Stimulated activated CD4-positive, alpha-beta T cell treated with anti-CD3 and anti-CD28 coated beads, Interleukin-15, amount 100 ng/mL, for 24 hours (primary cell): ENCODE measurements at places on chromosomes 7 and 10.

DNA sequence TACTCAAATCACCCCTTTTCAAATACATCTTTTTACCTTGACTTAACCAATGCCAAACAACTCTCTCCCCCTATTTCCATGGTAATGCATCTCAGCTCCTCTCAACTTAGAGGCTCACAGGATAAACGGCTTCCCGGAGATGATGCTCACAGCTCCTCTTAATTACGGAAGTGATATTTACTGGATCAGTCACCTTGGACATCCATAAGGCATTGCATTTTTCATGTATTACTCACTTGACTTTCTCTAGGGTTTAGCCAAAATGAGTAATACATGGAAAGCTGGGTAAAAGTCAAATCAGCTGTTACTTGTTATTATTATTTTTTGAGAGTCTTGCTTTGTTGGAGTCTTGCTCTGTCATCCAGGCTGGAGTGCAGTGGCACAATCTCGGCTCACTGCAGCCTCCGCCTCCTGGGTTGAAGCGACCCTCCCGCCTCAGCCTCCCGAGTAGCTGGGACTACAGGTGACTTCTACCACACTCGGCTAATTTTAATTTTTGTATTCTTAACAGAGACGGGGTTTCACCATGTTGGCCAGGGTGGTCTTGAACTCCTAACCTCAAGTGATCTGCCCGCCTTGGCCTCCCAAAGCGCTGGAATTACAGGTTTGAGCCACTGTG, 73.3 kb upstream of the RHEB start:
- DNase-seq = no peak

- DNase-seq = no peak
Measured at GRCh38 chr7:73749931-73750776, 11.6 kb upstream of the ABHD11 start.

- no peak for DNase-seq
Measured at GRCh38 chr10:86291616-86292340, 74.8 kb downstream of the GRID1 start.

- DNase-seq = peak; percentile 43
Measured at GRCh38 chr10:104322416-104322782, 15.9 kb downstream of the ITPRIP start.

DNA sequence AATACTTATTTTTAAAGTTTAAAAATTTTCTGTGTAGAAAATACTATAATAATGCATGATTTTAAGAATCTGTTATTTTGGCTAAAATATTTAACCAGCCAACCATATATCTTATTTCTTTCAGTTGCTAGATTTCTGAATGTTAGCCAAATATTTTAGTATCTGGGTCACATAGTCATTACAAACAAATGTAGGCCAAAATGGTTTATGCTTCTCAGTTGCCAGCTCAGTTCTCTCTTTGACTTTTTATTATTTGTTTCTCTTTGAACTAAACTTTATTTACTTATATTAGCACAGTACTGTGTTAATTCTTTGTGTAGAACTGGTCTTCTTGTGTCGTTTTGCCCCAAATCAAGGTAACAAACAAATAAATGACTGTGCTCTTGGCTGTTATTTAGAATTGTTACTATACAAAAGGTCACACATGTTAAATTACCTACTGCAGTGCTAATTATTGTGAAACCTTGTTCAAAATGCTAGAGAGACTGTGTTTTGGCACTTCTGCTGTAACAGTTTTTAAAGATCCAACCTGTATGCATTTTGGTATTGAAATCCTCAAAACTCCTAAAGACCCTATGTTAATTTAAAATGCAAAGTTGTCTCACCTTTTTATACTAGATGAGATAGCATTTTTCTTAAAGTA, 39.8 kb downstream of the ZEB1 start:
- no peak for DNase-seq

DNA sequence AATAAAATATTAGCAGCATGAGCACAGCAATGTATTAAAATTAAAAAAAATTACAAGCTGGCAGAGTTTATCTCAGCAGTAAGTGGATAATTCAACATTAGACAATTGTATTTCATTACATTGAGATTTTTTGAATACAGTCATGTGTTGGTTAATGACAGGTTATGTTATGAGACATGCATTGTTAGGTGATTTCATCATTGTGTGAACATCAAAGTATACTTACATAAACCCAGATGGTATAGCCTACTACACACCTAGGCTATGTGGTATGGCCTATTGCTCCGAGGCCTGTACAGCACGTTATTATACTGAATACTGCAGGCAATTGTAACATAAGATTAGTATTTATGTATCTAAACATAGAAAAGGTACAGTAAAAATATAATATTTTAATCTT, 29.7 kb downstream of the CCDC6 start:
- DNase-seq = no peak

DNA sequence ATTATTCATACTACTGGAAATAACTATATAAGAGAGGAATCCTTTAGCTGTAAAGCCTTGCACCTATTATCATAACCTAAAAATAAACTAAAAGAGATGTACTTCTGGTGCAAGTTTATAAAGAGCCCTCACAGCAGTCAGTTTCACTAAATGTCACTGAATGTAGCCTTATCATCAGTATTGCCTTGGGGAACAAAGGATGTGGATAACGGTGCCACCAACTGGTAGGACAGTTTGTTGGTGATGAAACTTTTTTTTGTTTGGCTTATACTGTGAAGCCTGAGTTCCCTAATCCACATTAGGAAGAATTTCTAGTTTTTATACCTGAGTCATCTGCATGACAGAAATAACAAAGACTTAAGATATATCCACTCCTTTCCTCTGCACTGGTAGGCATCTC, 117.9 kb upstream of the COL1A2 start:
- DNase-seq = no peak

GRCh38 chr10:97101166-97101940, 84.4 kb downstream of the SLIT1 start:
- DNase-seq = no peak

- no peak for DNase-seq
Measured at GRCh38 chr10:67487906-67488619, 207.9 kb downstream of the CTNNA3 start.

GRCh38 chr10:76743169-76743568, 894.4 kb downstream of the KCNMA1 start:
- no peak for DNase-seq

- no peak for DNase-seq
Measured at GRCh38 chr7:77308792-77309191, 107.4 kb downstream of the GSAP start.

DNA sequence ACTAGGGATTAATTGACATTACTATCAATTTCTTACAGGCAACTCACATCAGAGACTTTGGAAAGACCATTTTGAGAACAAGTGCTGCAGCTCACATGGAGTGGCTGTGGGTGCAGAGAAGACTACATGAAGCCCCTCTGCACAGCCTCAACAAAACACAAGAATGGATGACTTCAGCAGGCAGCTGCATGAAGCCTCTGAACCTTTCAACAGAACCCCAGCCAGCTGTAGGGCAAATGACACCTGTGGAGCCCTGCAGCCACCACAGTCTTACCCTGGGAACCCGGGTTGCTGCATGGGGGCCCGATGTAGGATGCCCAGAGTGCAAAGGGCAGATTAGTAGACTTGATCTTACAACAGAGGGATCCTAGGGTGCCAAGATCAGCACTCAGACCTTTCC, 62.0 kb upstream of the CAMK2B start:
- no peak for DNase-seq

- no peak for DNase-seq
Measured at GRCh38 chr7:132977234-132977633, 104.7 kb downstream of the CHCHD3 start.

GRCh38 chr10:98292971-98293370, 25.0 kb upstream of the LOXL4 start:
- no peak for DNase-seq

- DNase-seq = no peak
Measured at GRCh38 chr10:116748041-116748440, 5.7 kb upstream of the HSPA12A start.

DNA sequence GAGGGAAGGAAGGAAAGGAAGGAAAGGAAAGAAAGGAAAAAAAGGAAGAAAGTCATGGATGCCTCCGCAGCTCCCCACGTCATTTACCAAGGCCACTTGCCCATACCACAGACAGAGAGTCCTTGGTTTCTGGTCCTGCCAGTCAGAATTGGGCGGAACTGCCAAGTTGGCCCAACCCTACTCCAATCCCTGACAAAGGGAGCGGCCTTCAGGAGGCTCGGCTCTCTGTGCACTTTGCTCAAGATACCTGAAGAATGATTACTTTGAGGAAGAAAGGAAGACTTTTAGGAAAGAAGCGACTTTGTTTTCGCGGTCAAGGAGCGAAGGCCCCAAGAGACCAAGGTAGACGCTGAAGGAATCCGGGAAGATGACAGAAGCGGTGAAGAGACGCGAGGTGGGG, 49.1 kb upstream of the FXYD4 start:
- no peak for DNase-seq

DNA sequence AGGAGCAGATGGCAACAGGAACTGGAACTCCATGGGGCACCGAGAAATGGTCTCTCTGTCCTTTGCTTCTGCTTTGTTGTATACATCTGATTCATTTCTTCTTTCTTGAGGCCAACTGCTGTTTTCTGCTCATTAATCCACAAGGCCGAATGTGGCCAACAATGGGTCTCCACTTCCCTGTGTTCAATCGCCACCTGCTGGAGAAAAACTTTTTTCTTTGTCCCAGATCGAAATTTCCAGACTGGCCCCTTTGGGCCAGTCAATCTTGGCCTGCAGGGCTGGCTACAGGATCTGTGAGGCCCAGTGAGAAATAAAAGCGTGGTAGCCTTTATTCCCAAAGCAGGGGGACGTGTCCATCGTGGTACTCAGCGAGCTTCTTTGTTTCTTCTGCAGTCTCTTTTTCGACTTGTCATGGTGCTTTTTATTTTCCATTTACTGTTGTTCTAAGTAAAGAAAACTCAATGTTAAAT, 58.8 kb downstream of the PARP12 start:
- DNase-seq = peak; percentile 50

DNA sequence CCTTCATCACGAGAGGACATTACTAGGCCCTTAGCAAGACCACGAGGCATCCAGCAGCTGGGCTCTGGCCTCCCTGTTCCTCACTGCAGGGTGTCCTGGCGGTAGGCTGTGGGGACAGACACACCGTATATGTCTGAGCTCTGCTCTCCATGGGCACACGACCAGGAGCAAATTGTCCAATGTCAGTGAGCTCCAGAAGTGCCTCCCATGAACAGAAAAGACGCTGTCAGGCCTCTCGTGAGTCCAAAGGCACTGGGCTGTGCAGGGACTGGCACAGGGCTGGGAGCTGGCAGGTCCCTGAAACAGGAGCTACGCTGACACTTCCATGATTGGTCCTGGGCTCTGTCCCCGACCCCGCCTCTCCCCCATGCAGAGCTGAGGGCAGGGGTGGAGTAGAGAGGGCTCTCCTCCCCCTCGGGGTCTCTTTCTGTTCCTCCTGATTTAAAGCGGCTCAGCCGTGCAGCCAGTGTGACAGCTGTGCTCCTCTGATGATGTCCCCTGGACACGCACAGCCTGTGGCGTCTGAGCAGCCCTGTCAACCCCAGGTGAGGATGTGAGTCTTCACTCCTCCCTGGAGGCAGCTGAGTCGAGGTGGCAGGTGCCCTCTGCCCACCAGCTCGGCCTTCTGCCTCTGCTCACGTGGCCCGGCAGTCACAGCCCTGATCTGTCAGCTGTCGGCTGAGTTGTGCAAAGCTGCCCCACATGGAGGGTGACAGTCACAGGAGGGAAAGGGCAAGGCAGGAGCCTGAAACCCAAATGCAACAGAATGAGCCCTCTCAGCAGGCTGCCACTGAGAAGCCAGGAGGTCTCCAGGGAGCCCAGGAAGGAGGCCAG, 13.0 kb downstream of the ANTXRL start:
- DNase-seq = no peak

- no peak for DNase-seq
Measured at GRCh38 chr7:77184990-77185389, 14.6 kb downstream of the FGL2 start.

DNA sequence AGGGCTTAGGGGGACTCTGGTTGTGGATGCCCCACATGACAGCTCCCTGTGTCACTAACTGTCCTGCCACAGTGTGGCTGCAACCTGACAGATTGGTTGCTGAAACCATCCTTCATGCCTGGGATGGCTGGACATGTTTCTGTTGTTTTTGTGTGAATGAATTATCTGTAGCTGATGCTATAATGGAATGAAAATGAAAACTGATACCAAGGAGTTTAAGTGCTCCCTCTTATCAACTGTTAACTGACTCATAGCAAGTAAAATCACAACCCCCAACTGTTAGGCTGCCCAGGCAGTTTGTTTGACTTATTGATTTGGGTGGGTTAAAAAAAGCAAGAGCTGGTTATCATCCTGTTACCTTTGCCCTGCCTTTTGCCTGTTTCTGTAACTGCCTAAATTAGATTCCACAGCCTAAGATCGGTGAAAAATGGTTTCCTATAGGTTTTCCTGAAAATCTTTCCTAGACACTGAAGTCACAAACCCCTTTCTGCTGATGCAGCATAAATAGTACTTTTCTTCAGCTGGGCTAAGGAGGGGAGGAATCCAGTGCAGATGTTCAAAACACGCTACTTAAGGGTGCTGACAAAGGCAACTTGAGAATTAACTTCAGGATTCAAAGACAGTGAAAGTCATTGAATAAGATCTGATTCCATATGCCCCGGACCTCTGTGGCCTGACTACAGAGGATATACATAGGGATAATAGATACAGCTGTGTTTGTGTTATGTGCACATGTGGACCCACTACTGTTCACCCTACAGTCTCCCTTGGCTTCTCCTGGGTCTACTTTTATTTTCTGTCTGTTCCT, 5.7 kb downstream of the FRAT2 start:
- no peak for DNase-seq

GRCh38 chr10:15725603-15726002, 5.9 kb upstream of the ITGA8 start:
- no peak for DNase-seq

GRCh38 chr10:120765226-120765803, 85.8 kb upstream of the WDR11 start:
- no peak for DNase-seq

GRCh38 chr7:2281541-2281940, 32.7 kb downstream of the SNX8 start:
- no peak for DNase-seq

DNA sequence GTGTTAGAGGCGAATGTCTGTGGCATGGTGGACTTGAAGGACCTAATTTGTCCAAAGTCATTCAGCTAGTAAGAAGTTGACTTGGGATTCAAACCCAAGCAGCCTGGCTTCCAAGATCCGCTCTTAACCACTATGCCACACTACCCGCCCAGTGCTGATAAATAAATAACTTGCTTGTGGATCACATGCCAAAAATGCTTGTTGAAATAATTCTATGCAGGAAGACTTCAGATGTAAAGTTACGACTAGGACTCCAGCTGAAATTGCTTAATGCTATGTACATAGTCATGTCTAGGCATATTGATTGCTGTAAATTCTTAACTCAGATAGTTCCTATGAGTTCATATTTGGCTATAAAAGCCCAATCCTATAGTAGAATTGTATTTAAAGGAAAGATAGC, 76.0 kb downstream of the PLXDC2 start:
- DNase-seq = no peak
